ENCODE measurements at places on chromosomes 11 and 22. TPM values are rescaled to one million over a fixed set of nuclear protein-coding genes. Genes with fewer than 3 reads are reported as not detected.
A peak's percentile ranks its signal among the peaks of the same experiment; 100 is the strongest.

- no peaks in the 10 kb centered on the region for H3K27me3 ChIP-seq
- peak; percentile 79 for DNase-seq
- peak overlapping the region; percentile 90 for H3K27ac ChIP-seq
- H3K4me3 ChIP-seq = peak overlapping the region; percentile 91
- peaks cover 24% of the 10 kb centered on the region for H3K4me1 ChIP-seq
These were observed 734 bp downstream of the PPP1R14B start for GRCh38 chr11:64245797-64246620.

DNA sequence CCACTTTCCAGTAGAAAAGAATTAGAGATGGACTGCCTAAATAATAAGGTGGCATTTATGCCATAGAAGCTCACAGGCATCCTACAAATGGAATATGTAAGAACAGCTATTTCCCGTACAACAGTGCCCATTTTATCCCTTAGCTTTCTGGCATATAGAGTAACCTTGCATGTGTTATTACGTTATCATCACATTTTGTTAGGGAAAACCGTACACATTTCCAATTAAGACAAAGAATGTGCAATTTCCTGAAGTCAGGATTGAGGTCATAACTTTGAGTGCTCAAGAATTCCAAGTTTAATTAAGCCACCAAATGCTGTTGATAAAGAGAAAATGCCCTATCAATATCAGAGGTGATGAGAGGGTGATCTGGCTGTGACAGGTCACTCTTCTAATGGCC lies 58.9 kb downstream of the LDLRAD3 start:
- H3K27ac ChIP-seq = no peak overlapping the region
- peaks cover 5% of the 10 kb centered on the region for H3K27me3 ChIP-seq
- H3K4me3 ChIP-seq = no peak overlapping the region

The OR51E2 gene
- not detected for total RNA-seq

GRCh38 chr11:62611705-62612365 lies 740 bp downstream of the EML3 start:
- peak; percentile 56 for DNase-seq
- H3K4me1 ChIP-seq = peaks cover 45% of the 10 kb centered on the region
- H3K36me3 ChIP-seq = peaks cover 41% of the 10 kb centered on the region
- peak overlapping the region; percentile 95 for H3K27ac ChIP-seq

- no peak overlapping the region for H3K27ac ChIP-seq
- no peaks in the 10 kb centered on the region for H3K27me3 ChIP-seq
- no peak overlapping the region for H3K4me3 ChIP-seq
- H3K36me3 ChIP-seq = no peaks in the 10 kb centered on the region
- H3K4me1 ChIP-seq = no peaks in the 10 kb centered on the region
- DNase-seq = peak; percentile 23
These were observed 22.1 kb downstream of the GGTLC2 start for GRCh38 chr22:22666307-22667091.

DNA sequence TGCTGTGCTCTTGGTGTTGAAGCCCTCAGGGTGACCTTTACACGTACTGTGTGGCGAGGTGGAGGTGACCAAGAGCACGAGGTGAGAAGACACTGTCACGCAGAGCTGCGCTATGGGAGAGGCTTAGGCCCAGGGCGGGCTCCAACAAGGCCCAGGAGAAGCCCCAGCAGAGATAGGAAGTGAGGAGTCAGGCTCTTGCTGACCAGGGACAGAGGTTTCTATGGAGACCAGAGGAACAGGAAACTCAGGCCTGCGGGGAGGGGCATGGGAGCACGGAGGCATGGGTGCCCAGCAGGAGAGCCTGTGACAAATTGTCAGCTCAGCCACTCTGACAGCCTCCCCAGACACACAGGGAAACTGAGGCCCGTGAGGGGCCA lies 15.8 kb downstream of the DGKZ start:
- H3K27me3 ChIP-seq = no peaks in the 10 kb centered on the region
- H3K27ac ChIP-seq = peak overlapping the region; percentile 74
- H3K36me3 ChIP-seq = peaks cover 5% of the 10 kb centered on the region
- DNase-seq = no peak
- peaks cover 48% of the 10 kb centered on the region for H3K4me1 ChIP-seq
- no peak overlapping the region for H3K4me3 ChIP-seq

- no peak for DNase-seq
- no peaks in the 10 kb centered on the region for H3K27me3 ChIP-seq
- H3K36me3 ChIP-seq = peaks cover 1% of the 10 kb centered on the region
- H3K4me3 ChIP-seq = no peak overlapping the region
- H3K4me1 ChIP-seq = no peaks in the 10 kb centered on the region
These were observed 7.5 kb upstream of the KRTAP5-7 start for GRCh38 chr11:71519546-71519945.

DNA sequence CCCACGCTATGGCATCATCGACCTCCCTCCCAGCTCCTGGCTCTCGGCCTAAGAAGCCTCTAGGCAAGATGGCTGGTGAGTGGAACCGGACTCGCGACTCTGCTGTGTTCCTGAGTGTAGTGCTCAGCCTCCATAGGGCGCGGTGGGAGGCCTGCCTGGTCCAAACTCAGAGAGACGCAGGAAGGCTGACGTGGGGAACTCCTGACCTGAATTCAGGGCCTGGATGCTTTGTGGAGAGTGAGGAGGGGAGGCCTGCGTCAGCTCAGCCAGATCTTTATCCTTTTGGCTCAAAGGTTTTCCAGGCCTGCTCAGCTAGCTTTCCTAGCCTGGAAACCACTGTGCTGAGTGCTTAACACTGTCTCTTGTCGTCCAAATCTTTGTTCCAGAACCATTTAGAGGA lies 8.0 kb downstream of the TIRAP start:
- peaks cover 21% of the 10 kb centered on the region for H3K4me1 ChIP-seq
- no peak overlapping the region for H3K4me3 ChIP-seq
- no peak for DNase-seq
- H3K27me3 ChIP-seq = no peaks in the 10 kb centered on the region

DNA sequence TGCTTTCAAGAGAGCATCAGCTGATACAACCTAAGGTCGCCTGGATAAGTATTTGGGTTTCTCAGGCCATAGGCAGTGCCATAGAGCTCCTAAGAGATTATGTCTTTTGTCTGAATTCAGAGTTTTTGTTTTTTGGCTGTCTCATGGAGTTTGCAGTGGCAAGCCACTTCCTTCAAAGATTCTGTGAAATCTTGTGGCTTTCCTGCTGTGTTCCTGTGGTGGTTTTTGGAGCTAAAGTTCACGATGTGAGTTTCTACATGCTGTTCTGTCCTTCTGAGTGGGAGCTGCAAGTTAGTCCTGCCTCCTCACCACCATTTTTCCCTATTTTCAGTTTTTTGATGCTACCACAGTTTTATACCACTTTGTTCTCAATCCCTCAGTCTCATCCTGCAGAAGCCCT lies 111.4 kb downstream of the COMMD9 start:
- H3K27ac ChIP-seq = no peak overlapping the region
- peaks cover 39% of the 10 kb centered on the region for H3K27me3 ChIP-seq
- no peak for DNase-seq
- no peak overlapping the region for H3K4me3 ChIP-seq
- H3K36me3 ChIP-seq = no peaks in the 10 kb centered on the region
- no peaks in the 10 kb centered on the region for H3K4me1 ChIP-seq

DNA sequence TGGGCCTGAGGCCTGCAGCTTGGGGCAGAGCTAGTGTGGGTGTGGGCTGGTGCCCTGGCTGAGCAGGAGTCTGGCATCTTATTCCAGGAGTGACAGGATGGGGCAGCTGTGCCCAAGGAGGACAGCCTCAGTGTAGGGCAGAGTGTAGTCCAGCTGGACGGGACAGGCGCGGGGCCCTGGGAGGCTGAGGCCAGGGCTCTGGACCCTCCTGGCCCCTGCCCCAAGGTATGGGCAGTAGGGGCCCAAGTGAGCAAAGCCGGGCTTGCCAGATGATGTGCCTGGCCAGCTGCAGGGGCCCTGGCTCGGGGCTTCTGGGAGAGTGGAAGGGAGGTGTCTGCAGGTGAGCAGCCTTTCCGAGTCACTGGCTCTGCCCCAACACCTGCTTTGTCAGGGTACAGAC lies 1190.9 kb downstream of the BRD1 start:
- H3K27me3 ChIP-seq = no peaks in the 10 kb centered on the region
- H3K4me3 ChIP-seq = no peak overlapping the region
- H3K36me3 ChIP-seq = no peaks in the 10 kb centered on the region

- no peaks in the 10 kb centered on the region for H3K27me3 ChIP-seq
- no peak for DNase-seq
- H3K4me3 ChIP-seq = no peak overlapping the region
- H3K27ac ChIP-seq = no peak overlapping the region
- H3K36me3 ChIP-seq = peaks cover 15% of the 10 kb centered on the region
- peaks cover 14% of the 10 kb centered on the region for H3K4me1 ChIP-seq
These were observed 59.4 kb downstream of the GRK3 start for GRCh38 chr22:25623851-25624250.

The DTX4 gene
- 0.10 TPM for total RNA-seq

DNA sequence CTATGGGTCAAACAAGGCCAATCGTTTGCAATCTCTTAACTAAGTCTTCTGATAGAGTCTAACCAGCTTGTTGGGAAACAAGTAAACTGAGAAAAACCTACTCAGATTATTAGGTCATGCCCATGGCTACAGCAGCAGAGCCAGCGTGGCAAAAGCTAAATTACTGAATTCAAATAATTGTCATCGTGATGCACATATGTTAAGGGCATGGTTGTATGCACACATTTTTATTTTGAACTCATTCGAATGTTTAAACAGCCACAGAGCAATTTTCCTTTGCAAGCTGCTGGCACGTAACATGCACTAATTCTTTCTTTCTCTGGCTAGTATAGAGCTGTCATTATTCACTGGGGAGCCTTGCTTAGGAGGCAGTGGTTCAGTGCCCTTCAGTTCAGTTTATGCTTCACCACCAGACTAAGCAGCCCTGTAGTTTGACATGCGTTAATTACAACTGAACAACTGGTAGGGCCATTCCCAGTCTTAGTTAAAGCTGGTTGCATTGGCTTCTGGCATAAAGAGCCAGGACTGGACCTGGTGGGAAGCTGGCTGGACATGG lies 396.4 kb downstream of the METTL15 start:
- H3K36me3 ChIP-seq = no peaks in the 10 kb centered on the region
- no peak overlapping the region for H3K4me3 ChIP-seq
- no peaks in the 10 kb centered on the region for H3K27me3 ChIP-seq

DNA sequence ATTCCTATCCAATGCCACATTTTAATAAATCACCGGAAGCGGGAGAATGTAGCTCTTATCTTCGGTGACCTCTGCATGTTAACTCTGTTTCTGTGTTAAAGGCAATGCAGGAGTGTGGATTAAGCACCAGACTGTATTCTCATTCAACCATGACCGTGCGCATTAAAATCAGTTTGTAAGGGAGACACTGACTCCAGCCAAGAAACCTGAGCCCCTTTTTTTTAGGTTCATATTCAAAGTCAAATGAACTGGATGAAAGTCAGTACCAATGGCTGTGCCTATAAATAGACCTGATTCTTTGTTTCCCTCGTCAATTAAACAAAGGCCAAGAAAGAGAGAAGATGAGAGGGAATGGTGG lies 32.2 kb downstream of the C11orf91 start:
- peaks cover 6% of the 10 kb centered on the region for H3K27me3 ChIP-seq
- DNase-seq = no peak
- no peaks in the 10 kb centered on the region for H3K36me3 ChIP-seq
- no peaks in the 10 kb centered on the region for H3K4me1 ChIP-seq
- no peak overlapping the region for H3K4me3 ChIP-seq

DNA sequence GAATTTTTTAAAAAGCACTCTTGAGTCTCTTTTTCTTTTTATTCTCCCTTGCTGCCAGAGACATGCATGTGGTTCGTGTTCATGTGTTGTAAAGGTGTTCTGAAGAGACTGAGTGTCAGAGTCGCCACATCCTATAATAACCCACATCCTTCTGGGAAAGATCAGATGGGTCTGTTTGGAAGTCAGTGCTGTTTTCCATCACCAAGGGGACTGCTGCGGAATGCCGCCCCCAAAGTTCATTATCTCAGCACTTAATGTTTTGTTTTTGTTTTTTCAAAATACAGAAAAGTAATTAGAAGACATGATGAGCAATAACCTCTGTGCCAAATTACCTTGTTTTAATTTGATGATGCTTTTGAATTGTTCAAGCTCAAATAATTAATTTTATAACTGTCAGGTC lies 56.9 kb upstream of the EIF3M start:
- H3K4me3 ChIP-seq = no peak overlapping the region
- H3K36me3 ChIP-seq = no peaks in the 10 kb centered on the region
- no peak for DNase-seq
- H3K27me3 ChIP-seq = no peaks in the 10 kb centered on the region
- no peaks in the 10 kb centered on the region for H3K4me1 ChIP-seq

- peaks cover 15% of the 10 kb centered on the region for H3K4me1 ChIP-seq
These were observed 45.8 kb upstream of the AMPD3 start for GRCh38 chr11:10409207-10409661.

The CLMP gene
- 0.06 TPM for total RNA-seq

- no peak for DNase-seq
- no peaks in the 10 kb centered on the region for H3K4me1 ChIP-seq
- H3K4me3 ChIP-seq = no peak overlapping the region
- H3K27ac ChIP-seq = no peak overlapping the region
- H3K36me3 ChIP-seq = no peaks in the 10 kb centered on the region
These were observed 26.1 kb upstream of the APLP2 start for GRCh38 chr11:130043575-130043974.

The ENTHD1 gene
- 0.20 TPM for total RNA-seq

The EFCAB6 gene
- 0.36 TPM for total RNA-seq

- no peak for DNase-seq
- no peak overlapping the region for H3K27ac ChIP-seq
- peaks cover 19% of the 10 kb centered on the region for H3K27me3 ChIP-seq
These were observed 16.8 kb downstream of the IGF2 start for GRCh38 chr11:2122222-2122906.

- peak overlapping the region; percentile 68 for H3K4me3 ChIP-seq
- H3K36me3 ChIP-seq = no peaks in the 10 kb centered on the region
These were observed 13.4 kb downstream of the STARD10 start for GRCh38 chr11:72780296-72781062.

DNA sequence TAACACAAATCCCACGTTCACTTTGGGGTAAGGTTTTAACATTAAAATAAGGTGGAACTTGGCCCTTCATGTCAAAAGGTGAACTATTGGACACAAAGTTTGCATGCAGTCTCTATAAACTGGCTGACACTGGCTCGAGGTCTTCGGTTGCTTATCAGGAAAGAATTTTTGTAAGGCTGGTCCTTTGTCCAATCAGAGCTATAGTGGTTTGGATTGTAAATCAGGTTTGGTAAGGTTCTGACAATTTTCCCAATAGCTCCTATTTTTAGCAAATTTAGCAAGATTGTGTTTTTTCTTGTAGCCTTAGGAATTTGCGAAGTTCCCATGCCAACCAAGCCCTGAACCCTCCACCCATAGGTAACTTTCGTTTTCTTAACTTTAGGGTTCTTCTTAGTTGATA lies 17.6 kb upstream of the MED17 start:
- H3K27ac ChIP-seq = no peak overlapping the region
- no peak overlapping the region for H3K4me3 ChIP-seq
- peaks cover 11% of the 10 kb centered on the region for H3K36me3 ChIP-seq
- H3K27me3 ChIP-seq = no peaks in the 10 kb centered on the region
- H3K4me1 ChIP-seq = no peaks in the 10 kb centered on the region

- DNase-seq = no peak
- H3K27ac ChIP-seq = no peak overlapping the region
- no peaks in the 10 kb centered on the region for H3K4me1 ChIP-seq
- H3K36me3 ChIP-seq = no peaks in the 10 kb centered on the region
These were observed 82.6 kb downstream of the ARHGAP20 start for GRCh38 chr11:110629594-110629993.

The CHADL gene
- total RNA-seq = 0.22 TPM

GRCh38 chr11:63489879-63490278 lies 1.1 kb downstream of the PLAAT5 start:
- H3K36me3 ChIP-seq = no peaks in the 10 kb centered on the region
- H3K27ac ChIP-seq = no peak overlapping the region
- peaks cover 34% of the 10 kb centered on the region for H3K27me3 ChIP-seq
- H3K4me1 ChIP-seq = peaks cover 13% of the 10 kb centered on the region
- H3K4me3 ChIP-seq = no peak overlapping the region
- DNase-seq = no peak
